ENCODE measurements at places on chromosomes 7 and 10.

- no peak for DNase-seq
Observed at GRCh38 chr7:120070201-120070600, 202.8 kb upstream of the KCND2 start.

- DNase-seq: no peak
Observed at GRCh38 chr10:123996302-123996701, 97.1 kb downstream of the CHST15 start.

- DNase-seq: no peak
Observed at GRCh38 chr10:114773197-114773532, 48.4 kb upstream of the FHIP2A start.

DNA sequence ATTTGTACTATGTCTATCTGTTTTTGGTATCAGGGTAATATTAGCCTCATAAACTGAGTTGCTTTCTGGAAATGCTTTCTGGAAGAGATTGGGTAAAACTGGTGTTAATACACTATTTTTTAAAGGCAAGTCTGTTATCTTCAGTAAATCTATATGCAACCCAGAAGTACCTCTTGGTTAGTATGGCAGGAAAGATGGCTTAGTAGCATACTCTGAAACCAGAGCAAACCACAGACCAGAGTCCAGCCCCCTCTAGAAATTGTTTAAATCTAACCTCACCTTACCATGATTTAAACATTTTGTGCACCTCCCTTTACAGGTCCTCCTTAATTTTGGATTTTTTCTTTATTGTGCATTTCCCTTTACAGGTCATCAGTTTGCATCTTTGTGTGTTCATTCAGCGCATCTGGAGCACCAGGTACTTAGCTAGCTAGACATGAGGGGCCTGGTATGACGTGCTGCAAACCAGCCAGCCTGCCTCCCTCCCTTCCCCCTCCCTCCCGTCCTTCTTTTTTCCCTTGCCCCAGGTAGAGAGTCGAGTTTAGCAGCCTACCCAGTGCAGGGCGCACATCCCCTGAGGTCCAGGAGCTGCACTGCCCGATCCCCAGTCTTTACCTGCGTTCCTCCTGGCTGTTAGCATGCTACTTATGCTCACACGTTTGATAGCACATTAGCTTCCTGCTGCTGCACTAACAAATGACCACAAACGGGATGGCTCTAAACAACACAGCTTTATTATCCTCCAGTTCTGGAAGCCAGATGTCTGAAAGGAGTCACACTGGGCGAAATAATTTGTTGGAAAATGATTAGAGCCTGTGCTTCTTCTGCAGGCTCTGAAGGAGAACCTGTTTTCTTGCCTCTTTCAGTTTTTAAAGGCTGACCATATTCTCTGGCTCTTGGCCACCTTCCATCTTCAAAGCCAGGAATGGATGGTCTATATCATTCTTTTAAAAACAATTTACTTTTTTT is 299.9 kb upstream of the HABP2 start:
- DNase-seq: no peak

- DNase-seq: no peak
Observed at GRCh38 chr10:123109466-123109865, 26.3 kb upstream of the HMX3 start.

DNA sequence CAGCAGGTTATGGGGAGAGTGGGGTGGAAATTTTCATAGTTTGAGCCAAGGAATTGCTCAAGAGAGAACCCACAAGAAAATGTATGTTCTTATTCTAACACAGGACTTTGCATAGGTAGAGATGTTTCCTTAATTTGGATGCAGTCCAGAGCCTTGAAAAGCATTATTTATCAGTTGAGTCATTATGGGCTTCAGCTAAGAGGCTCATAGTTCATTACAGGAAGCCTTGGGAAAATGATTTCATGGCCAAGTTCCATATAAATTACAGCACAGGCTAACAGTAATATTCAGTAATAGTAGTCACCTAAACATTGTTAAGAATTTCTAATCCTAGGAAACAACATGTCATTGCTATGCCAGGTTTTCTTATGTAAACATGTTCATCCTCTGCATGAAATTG is 131.1 kb upstream of the PTPRZ1 start:
- no peak for DNase-seq

DNA sequence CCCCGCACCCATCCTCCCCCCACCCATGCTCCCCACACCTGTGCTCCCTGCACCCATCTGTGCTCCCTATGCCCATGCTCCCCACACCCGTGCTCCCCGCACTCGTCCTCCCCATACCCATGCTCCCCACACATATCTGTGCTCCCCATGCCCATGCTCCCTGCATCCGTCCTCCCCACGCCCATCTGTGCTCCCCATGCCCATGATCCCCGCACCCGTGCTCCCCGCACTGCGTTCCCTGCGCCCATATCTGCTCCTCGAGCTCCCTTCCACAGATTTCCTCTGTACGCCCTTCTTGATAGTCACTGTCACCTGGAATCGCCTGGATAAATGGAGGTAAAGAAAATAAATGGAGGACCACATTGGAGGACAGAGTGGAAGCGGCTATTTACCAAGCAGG is 9.9 kb downstream of the DIP2C start:
- no peak for DNase-seq

DNA sequence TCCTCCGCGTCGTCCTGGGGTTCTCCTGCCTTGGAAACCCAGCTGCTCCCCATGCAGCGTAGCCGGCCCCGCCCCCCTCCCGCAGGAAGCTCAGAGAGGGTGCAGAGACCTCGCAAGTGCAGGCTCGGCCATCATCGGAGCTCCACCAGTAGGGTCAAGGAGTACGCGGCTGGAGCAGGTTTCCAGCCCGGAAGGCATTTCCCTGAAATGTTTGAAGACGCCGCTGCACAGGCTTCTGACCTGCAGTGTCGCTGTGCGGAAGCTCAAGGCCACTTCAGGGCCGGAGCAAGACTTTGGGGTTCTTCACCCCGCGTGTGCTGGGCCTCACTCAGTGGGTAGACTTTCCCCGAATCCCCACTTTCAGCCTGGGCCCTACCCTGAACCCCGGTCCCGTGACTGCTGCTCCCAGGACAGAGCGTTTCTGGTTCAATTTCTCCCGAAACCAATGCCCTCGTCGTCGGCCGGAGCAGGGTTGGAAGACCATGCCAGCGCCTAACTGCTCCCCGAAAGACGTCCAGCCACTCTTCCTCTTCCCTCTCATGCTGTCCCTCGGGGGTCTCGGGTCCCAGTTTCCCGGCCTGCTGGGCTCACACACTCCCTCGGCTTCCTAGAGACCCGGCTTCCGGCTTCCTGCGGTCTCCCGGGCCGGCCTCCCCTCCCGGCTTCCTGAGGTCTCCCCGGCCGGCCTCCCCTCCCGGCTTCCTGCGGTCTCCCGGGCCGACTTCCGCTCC is 52.1 kb downstream of the INSIG1 start:
- no peak for DNase-seq

- peak; percentile 77 for DNase-seq
Observed at GRCh38 chr7:92633211-92633906, 43.2 kb upstream of the FAM133B start.

GRCh38 chr10:116730464-116731260 is 11.7 kb downstream of the HSPA12A start:
- no peak for DNase-seq

DNA sequence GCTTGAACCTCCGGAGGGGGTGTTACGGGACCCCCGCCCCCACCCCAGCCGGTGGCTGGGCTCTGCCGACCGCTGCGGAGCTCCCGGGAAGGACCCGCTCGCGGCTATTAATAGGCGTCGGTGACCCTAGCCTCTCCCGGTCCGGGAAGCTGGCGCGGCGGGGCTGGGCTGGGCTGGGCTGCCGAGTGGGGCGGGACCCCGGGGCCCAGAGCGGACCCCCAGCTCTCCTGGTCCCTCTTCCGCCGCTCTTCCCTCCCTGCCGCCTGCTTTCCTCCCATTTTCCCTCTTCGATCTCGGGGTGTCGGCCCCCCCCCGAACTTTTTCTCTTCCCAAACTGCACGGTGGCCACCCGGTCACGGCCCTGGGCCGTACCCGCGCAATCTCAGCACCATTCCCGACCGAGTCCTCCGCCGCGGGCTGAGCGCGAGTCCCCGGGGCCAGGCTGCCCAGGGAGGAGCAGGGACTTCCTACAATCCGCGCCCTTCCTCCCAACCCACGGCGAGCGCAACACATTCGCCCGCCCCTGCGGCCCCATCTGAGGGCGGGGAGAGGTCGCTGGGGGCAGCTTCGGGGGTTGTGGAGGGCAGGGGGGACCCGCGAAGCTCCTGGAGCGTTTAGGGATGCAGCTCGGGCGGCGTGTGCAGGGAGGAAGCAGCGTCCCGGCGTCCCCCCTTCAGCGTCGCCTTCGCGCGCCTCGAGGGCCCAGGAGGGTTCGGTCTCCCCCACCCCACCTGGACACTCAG is 3.1 kb upstream of the ELFN1 start:
- no peak for DNase-seq

- no peak for DNase-seq
Observed at GRCh38 chr10:28993861-28994260, 295.0 kb upstream of the LYZL1 start.

GRCh38 chr7:48316768-48317167 is 145.5 kb downstream of the ABCA13 start:
- DNase-seq: no peak

DNA sequence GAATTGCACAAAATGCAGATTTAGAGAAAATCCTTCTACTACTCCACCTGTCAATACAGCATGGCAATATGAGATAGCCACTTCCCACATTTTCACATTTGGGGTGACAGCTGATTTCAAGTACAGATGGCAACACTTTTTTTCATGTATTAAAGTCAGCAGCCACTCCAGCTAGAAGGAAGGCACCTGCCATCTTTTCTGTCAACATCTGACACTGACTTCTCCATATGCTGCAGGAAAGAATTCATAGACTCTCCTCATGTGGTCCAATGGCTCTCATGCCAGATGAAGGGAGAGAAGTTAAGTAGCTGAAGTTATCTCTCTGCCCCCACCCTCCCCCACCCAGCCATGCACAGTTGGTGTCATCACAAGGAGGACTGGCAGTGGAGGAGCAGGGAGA is 912.0 kb downstream of the SORCS1 start:
- DNase-seq: no peak

DNA sequence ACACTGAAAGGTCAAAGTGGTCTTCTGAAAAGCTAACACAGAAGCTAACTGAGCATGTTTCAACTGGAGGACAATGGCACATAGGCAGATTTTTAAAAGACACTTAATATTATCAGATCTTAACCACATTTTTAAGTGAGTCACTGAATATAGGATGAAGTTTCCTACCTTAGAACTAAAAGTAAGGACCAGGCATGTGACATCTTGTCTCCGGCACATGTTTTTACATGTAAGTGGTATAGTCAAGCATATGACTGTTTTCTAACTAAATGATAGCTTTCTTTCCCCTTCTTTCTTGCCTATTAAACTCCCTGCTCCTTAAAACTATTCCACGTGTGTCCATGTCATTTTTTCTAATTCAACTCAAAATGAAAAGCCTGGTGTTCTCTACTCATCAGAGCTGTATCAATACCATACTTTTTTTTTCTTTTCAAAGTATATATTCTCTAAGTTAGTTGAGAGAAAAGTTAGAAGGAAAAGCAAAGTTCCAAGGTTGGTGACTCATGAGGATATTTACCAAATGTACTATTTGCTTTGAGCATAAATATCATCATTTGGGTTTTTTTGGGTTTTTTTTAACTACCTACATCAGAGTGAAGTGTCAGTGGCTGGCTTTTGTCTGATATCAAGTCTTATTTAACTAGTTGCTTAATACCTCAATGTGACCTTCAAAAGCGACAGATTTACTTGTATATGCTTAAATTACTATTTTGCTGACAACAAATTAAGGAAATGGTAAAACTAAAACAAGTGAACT is 127.5 kb downstream of the CRPPA start:
- DNase-seq: no peak

DNA sequence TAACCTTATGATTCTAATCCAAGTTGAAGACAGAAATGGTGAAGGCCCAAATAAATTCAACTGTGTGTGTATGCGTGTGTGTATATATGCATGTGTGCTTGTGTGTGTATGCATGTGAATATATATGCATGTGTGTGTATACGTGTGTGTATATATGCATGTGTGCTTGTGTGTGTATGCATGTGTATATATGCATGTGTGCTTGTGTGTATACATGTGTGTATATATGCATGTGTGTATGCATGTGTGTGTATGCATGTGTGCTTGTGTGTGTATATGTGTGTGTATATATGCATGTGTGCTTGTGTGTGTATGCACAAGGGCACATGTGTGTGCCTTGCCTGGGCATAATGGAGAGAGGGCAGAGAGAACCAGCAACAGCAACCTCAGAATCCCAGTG is 184.7 kb upstream of the PLPP4 start:
- no peak for DNase-seq
